Occipital lobe (tissue), 3 donors: ENCODE measurements at places on chromosomes 5 and 9.

- no peak for DNase-seq
These were observed 171.4 kb downstream of the MCTP1 start for GRCh38 chr5:95113489-95113888.

- DNase-seq: no peak
These were observed 48.0 kb upstream of the RGS7BP start for GRCh38 chr5:64457846-64458245.

GRCh38 chr5:114018186-114018585 lies 343.7 kb upstream of the KCNN2 start:
- DNase-seq: no peak

DNA sequence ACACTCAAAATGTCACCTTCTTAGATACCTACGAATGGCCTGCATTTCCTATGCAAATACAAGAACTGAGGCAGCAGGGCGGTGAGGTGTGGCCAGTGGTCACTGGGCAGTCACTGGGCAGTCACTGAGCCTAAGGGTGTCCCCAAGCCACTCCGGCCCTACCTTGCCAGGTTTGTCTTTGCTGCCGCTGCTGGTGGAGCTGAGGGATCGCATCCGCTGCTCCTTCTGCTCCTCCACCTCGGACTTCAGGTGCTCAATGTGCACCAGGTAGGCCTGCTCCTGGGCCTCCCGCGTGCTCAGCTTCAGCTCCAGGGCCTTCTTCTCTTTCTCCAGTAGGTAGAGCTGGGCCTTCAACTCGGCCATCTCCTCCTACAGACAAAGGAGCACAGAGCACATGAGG lies 72.3 kb downstream of the DCP2 start:
- DNase-seq: no peak

- no peak for DNase-seq
These were observed 16.6 kb downstream of the FLT4 start for GRCh38 chr5:180632768-180633167.

- no peak for DNase-seq
These were observed 5.2 kb upstream of the TDRD7 start for GRCh38 chr9:97406620-97407177.

DNA sequence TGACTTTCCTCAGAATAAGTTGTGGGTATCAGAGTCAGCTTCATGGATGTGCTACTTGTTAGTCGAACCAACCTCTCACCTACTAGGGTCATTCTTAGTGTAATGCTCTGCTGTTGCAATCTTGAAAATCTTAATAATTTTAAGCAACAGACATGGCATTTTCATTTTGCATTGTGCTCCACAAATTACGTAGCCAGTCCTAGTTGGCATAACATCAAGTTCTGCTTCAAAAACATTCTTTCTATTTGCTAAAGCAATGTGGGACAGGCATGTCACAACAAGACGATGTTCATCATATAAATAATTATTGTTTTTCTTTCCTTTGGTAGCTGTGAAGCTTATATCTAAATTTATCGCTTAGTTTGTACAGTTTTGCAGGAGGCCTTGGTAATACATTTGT lies 39.3 kb upstream of the CDH12 start:
- no peak for DNase-seq

DNA sequence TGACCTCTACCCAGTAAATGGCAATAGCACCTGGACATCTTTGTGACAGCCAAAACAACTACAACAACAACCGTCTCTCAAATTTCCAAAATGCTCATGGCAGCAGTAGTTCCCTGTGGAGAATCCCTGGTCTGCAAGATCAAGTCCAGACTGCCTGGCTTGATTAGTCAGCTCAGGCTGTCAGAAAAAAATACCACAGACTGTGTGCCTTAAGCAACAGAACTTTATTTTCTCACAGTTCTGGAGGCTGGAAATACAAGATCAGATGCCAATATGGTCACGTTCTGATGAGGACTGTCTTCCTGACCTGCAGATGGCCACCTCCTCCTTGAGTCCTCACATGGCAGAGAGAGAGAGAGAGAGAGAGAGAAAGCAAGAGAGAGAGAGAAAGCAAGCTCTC lies 52.3 kb upstream of the MOCS2 start:
- DNase-seq: no peak

GRCh38 chr5:167402671-167403070 lies 888.8 kb upstream of the WWC1 start:
- no peak for DNase-seq

DNA sequence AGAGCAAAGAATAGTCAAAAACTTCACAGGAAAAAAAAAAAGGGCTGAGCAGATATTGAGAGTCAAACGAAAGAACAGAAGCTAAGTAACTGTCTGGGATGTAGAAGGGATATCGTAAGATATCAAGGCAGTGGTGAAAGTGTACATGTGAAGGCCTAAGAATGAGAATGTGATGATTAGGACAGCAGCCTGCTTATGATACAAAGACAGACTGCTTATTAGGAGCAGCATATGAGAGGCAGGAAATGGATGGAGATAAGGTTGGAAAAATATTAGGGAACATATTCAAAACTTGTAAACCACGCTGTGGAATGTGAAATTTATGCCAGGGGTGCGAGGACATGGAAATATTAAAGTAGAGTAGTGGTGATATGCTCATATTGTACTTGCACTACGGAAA lies 133.1 kb upstream of the FAM174A start:
- no peak for DNase-seq

DNA sequence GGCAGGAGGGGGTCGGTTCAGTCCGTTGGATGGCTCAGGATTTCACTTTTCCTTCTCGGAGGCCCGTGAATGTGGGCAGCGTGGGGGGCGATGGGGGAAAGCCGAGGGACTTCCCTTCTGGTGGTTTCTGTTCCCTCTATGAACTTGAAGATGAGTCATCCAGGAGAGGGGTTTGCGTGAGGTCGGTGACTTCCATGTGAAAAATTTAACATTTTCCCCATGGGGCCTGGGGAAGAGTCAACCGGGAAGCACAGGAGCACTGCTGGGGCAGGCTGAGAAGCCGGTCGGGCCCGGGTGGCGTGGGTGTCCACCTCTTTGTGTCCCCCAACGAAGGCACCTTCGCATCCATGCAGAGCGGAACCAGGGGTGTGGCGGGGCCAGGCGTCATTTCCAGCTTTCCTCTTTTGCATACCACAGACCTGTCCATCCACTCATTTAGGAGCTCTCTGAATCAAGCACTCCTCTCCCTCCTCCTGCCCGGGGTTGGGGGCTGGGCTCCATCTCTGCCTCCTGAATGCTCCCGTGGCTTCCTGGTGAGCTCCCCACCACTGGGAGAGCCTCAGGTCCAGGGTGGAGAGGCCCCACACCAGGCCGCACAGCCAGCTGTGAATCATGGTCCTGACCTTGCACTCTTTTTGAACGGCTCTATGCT lies 68.4 kb downstream of the ANKRD33B start:
- no peak for DNase-seq

DNA sequence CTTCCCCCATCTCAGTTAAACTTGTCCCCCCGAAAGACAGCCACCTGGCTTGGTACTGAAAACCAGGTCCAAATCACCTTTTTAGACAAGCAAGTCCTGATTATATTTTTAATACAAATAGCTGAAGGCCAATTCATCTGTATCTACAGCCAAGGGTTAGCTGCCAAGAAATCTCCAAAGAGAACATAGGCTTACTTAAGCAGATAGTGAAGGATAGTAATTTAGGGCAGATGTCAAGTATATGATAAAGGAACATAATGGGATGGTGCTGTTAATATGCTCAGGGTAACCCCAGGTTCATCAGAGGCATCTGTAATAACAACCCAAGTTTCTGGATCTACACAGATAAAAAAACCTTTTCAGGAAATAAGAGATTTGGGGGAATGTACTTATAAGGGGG lies 133.0 kb downstream of the EBF1 start:
- DNase-seq: no peak

DNA sequence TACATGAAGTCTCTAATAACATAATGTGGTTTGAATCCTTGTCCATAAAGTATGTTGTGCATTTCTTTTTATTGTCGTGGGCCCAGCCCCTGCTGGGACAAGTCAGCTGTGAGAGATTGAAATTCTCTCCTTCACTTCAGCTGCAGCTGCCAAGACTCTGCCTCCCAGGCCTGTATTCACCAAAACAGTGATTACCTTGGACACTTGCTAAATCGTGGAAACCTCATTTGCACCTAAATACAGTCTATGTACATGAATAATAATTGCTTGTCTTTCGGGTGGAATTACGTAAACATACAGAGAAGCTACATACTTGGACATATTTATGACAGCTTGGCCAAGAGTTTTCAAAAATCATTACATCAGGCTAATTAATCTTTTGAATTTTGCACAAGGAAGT lies 898.5 kb upstream of the SEMA6A start:
- DNase-seq: no peak

- DNase-seq: no peak
These were observed 47.1 kb upstream of the IFNK start for GRCh38 chr9:27476870-27477515.

GRCh38 chr9:34995670-34996060 lies 6.1 kb downstream of the DNAJB5 start:
- no peak for DNase-seq

DNA sequence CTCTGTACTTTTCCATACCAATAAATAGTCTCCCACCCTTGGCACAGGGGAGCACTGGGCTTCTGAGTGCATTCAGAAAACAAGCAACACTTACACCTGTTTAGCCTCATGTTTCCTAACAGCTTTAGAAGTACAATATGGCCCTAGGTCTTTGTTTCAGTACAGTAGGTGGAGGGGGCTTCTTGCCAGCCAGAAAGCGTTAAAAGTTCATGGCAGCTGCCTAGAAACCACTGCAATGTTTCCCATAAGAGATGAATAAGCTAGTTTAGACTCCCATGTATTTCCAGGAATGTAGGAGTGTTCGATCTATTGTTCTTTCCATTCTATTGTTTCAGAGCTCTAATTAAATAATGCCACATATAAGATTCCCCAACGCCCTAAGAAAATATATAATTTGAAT lies 444.8 kb downstream of the ARHGEF28 start:
- DNase-seq: no peak
